ENCODE measurements at places on chromosomes 3 and 15.

DNA sequence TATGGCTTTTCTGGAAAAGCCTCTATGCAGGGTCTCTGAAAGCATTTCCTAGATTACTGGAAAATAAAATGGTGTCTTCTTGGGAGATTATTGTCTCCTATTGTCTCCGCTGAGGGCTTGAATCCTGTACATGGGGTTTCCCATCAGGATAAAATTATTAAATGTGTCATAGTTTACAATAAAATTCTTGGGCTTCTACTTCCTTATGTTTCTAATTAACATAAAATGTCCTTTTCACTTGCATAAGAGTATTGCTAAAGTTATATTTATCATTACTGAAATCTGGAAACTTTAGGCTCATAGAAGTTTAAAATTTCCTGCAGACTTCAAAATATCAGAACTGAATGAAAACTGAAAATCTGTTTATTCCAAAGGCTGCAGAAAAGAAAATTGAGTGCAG lies 595.5 kb upstream of the AGTR1 start:
- DNase-seq: no peak

GRCh38 chr15:60720493-60721256 lies 241.7 kb upstream of the ICE2 start:
- no peak for DNase-seq

GRCh38 chr3:97439373-97439772 lies 325.2 kb upstream of the ARL6 start:
- DNase-seq: no peak

DNA sequence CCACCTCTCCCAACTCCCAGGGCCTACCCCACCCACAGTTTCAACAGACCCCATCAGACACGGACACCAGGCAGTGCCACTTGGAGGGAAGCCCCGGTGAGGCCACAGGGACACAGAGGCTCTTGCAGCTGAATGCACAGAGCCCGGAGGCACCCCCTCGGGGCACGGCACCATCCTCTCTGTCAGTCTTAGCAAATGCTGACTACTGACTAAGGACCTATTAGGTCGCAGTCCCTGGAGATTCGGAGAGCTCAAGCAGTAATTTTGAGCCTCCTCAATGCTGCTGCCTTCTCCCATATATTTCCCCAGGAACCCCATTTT lies 79.9 kb downstream of the VGLL4 start:
- DNase-seq: no peak

GRCh38 chr15:68693071-68693470 lies 114.3 kb downstream of the CORO2B start:
- DNase-seq: no peak

GRCh38 chr3:9180764-9181117 lies 68.7 kb downstream of the SRGAP3 start:
- DNase-seq: peak; percentile 20

- DNase-seq: no peak
These were observed 8.3 kb upstream of the THSD4 start for GRCh38 chr15:71106802-71107500.

DNA sequence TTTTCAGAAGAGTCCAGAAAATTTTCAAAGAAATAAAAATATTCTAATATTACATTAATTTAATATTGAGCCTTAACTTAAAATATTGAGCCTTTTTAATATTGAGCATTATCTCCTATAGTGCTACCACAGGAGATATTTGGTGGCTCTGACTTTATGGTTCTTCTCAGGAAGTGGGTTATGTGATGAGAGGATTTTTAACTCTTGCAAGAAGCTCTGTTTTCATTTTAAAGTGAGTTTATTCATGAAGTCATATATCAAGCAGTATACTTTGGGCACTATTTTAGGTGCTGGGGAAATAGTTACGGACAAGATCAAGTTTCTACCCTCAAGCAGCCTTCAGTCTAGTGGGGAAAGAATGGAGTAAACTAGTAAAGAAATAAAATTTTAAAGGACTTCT lies 13.4 kb upstream of the MBNL1 start:
- no peak for DNase-seq

GRCh38 chr3:30551927-30552326 lies 54.5 kb upstream of the TGFBR2 start:
- DNase-seq: no peak

DNA sequence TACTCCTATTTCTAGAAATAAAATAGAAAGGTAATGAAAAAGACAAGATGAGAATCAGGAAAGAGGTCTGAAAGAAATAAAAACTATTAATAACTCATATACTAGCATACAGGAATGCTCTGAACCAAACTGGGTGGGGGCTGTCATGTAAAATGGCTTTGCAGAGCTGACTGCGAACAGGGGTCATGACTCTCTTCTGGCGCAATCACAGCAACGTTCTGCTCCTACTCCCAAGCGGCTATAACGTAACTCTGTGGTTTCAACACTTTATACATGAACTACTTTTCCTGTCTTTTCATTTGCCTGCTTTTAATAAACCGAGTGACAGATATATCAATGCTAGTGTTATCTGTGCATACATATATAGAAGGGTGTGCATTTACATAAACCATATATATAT lies 116.7 kb downstream of the DLG1 start:
- DNase-seq: no peak

GRCh38 chr15:74179101-74179841 lies 5.8 kb downstream of the ISLR start:
- DNase-seq: peak; percentile 57

GRCh38 chr3:47283193-47283537 lies 421 bp downstream of the KLHL18 start:
- DNase-seq: no peak

DNA sequence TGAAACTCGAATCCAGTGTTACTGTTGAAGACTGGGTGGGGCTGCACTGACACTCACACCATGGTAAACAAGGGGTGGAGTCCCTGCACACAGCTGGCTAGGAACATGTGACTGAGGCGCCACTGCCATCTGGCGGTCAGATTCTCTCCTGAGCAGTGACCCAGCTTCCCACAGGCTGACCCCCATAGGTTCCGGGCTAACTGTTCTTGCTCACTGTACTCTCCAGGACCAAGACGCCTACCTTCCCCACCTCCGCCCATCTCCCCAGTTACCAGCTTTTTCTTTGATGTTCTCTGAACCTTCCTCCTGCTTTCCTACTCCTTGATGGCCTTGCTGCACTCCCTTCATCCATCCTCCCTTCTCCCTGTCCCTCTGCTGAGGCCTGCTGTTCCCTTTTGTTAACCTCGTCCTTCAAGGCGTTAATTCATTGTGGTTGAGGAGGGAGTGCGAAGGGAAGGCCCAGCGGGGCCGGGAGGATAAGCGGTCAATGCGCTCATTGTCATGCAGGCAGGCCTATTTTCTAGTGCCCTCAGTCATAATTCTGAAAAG lies 115.2 kb downstream of the ATP8B4 start:
- peak; percentile 81 for DNase-seq

DNA sequence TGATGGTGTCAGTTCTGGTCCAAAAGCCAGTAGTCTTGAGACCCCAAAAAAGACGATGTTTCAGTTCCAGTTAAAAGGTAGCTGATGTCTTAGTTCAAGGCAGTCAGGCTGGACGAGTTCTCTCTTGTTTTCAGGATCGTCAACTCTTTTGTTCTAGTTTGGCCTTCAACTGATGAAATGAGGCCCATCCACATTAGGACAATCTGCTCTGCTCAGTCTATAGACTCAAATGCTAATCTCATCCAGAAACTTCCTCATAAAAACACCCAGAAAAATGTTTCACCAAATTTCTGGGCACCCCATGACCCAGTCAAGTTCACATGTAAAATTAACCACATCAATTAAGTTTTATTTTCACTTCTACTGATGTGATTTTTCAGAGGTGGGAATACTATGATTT lies 74.0 kb downstream of the MOBP start:
- no peak for DNase-seq

DNA sequence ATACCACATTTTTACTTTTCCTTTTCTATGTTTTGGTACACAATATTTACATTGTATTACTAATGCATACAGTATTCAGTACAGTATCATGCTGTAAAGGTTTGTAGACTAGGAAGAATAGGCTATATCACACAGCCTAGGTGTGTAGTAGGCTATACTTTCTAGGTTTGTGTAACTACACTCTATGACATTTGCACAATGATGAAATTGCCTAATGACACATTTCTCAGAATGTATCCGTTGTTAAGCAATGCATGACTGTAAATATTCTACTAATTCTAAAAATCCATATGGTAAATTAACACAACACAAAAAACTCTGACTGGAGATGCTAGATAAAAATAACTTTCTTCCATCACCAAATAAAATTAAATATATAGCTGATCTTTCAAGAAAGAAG lies 16.2 kb downstream of the NEDD4 start:
- no peak for DNase-seq

DNA sequence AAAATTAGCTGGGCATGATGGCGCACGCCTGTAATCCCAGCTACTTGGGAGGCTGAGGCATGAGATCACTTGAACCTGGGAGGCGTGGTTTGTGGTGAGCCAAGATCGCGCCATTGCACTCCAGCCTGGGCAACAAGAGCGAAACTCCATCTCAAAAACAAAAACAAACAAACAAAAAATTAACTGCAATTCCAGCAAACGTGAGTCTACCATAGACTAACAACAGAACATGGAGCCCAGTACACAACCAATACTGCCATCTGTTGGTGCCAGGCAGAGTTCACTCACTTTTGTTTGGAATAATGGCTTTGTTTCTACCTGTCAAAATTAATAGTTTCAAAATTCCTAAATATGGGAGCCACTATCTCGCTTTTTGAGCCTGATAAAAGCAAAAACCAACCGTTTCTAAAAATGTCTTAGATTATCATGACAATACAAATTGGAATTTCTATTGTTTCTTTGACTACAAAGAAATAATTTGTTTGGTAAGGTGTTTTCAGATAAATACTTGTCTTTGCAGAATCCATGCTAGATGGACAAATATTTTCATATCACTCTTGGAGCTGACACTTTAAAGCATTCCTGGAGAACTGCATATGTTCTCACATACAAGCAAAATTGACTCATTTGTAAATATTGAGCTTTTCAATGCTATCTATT lies 45.0 kb downstream of the GPR176 start:
- DNase-seq: peak; percentile 31

GRCh38 chr15:39340903-39341645 lies 239.8 kb upstream of the THBS1 start:
- DNase-seq: no peak

- DNase-seq: no peak
These were observed 12.9 kb downstream of the PCYT1A start for GRCh38 chr3:196274585-196274984.

DNA sequence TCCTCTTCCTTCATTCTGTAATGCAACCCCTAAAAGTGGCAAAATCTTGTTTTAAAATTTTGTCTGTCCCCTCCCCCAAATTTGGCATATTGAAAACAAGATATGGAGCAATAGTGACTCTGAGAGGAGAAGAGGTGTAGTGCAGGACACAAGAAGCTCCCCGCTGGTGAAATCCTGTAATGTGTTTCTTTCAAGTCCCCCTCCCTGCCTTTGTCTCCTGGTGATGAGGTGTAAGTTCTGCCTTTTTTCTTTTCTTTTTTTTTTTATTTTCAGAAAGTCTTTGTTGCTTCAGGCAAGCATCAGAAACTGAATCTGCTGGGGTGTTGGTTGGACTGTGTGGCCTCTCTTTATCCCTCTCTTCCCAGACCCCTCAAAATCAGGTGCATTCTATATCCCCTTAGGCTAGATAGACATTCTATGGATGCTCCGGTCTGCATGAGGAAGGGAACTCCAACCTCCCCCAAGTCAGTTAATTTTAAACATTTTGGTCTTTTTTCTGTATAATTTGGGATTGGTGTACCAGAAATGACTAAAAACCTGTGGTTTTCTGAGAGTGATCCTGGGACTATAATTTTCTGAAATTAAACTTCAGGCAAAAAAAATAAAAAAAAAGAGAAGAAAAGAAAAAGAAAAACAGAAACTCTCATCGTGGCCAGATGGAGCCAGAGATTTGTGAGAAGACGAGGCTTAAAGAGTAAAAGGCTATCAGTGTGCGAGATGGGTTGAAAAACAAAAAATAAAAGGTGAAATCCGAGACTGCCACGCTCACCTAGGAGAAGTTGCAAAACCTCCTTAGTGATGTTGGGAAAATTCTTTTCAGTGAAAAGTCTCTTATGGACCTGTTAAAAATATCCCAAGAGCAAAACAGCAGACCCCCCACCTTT lies 21.4 kb downstream of the ACKR2 start:
- no peak for DNase-seq

GRCh38 chr15:58369261-58369701 lies 62.5 kb upstream of the LIPC start:
- DNase-seq: peak; percentile 23

GRCh38 chr15:75832114-75832513 lies 11.1 kb upstream of the UBE2Q2 start:
- no peak for DNase-seq
